Epithelial cell of proximal tubule (primary cell): ENCODE measurements at places on chromosomes 11 and 22.

DNA sequence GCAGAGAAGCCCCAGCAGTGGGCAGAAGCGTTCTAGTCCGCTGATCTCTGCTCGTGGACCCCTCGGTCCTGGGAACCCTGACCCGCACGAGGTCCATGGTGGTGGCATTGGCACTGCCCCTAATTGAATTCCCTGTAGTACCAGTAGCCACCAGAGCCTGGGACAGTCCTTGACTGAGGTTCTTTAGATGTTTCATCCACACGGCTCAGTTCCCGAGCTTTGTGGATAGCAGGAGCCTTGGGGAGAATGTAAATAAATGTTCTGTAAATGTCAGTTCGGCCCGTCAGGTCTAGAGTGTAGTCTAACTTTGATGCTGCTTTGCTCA, 39.4 kb upstream of the SEPTIN5 start:
- no peak for DNase-seq

DNA sequence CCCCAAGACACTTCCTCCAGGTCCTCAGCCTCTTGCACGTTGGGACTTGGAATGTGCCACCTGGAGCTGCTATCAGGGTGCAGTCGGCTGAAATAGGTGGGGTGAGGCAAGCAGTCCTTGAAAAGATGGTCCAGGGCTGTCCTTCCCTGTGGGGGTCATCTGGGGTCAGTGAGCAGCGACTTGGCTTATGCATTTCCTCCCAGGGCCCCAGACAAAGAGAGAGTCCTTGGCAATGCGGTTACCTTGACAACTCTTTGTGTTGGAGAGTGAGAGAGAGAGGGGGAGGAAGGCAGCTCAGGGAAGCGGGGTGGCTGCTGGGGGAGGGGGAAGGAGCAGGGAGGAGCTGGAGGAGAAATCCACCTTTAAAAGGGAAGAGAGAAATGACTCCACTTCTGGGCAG, 93.8 kb downstream of the MIAT start:
- no peak for DNase-seq

GRCh38 chr22:25332386-25332785, 112.9 kb downstream of the CRYBB2 start:
- DNase-seq: no peak

GRCh38 chr11:46450846-46451477, 59.4 kb upstream of the CHRM4 start:
- DNase-seq: no peak

DNA sequence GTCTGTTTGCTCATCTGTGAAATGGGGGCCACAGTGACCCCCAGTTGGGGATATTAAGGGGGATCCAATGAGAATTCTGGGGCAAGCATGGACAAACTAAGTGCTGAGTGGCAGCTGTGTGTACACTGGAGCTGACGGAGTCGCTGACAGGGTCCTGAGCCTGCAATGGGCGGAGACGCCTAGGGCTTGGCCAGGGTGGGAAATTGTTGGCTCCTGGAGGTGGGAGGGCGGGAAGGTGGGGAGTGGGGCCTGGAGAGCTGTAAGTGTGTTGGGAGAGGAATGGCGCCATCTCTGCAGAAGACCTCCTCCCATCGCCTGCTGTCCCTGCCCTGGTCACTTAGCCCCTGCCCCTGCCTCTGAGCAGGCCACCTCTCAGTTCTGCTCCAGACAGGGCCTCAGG, 7.3 kb downstream of the CACNA1I start:
- no peak for DNase-seq

DNA sequence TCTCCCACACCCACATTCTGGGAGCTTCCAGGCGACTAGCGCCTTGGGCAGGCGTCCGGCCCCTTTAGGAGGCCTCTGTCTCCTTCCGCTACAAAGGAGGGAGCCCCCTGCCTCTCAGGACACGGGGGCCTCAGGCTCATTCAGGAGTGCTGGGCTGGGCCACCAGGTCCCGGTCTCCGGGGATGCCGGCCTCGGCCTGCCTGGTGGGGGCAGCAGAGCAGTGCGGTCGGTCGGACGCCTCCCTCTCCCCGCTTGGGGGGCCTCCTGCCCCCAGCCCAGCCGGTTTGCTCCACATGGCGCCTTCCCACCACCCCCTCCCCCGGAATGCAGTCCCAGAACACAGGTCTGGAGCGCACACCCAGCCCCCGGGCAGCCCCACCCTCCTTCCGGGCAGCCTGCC, 21.9 kb downstream of the MRPL23 start:
- no peak for DNase-seq
